Astrocyte of the cerebellum (primary cell): ENCODE measurements at places on chromosomes 1 and 21.

DNA sequence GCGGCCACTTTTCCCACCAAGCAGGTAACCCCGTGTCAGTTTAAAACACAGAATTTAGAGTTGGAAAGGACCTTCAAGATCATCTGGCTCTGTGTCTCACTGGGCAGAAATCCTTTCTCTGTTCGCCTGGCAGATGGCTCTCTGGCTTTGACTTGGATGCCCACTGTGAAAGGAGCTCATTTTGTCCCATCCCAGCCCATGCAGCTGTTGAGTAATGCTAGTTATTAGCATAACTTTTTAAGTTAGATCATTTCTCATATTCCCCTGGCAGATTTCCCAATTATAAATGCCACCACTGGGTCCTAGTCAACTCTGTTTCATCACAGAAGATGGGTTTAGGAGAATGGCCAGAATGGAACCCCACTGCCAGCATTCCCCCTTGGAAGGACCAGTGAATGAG lies 55.9 kb downstream of the SLC35F3 start:
- DNase-seq, result no peak

GRCh38 chr1:2645776-2646175 lies 13.0 kb upstream of the MMEL1 start:
- DNase-seq, result no peak

- no peak for DNase-seq
Observed at GRCh38 chr21:26437326-26438009, 135.6 kb downstream of the CYYR1 start.

- no peak for DNase-seq
Observed at GRCh38 chr1:11559591-11559970, 80.6 kb downstream of the DISP3 start.

GRCh38 chr1:54815086-54815876 lies 14.2 kb upstream of the TTC22 start:
- no peak for DNase-seq

- no peak for DNase-seq
Observed at GRCh38 chr1:52665006-52665941, 32.3 kb downstream of the SHISAL2A start.

DNA sequence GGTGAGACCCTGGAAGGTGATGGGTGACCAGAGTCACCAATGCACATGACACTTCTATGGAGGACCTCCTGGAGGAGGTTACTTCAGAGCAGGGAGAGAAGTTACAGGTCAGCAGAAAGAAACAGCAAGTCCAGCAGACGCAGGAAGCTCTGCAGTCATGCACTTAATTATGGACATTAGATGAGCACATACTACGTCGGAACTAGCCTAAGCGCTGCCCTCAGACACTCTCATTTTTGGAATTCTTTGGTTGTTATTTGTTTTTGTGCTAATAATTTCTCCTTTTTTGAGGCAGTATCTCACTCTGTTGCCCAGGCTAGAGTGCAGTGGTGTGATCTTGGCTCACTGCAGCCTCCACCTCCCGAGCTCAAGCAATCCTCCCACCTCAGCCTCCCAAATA lies 93.3 kb upstream of the IFFO2 start:
- no peak for DNase-seq

DNA sequence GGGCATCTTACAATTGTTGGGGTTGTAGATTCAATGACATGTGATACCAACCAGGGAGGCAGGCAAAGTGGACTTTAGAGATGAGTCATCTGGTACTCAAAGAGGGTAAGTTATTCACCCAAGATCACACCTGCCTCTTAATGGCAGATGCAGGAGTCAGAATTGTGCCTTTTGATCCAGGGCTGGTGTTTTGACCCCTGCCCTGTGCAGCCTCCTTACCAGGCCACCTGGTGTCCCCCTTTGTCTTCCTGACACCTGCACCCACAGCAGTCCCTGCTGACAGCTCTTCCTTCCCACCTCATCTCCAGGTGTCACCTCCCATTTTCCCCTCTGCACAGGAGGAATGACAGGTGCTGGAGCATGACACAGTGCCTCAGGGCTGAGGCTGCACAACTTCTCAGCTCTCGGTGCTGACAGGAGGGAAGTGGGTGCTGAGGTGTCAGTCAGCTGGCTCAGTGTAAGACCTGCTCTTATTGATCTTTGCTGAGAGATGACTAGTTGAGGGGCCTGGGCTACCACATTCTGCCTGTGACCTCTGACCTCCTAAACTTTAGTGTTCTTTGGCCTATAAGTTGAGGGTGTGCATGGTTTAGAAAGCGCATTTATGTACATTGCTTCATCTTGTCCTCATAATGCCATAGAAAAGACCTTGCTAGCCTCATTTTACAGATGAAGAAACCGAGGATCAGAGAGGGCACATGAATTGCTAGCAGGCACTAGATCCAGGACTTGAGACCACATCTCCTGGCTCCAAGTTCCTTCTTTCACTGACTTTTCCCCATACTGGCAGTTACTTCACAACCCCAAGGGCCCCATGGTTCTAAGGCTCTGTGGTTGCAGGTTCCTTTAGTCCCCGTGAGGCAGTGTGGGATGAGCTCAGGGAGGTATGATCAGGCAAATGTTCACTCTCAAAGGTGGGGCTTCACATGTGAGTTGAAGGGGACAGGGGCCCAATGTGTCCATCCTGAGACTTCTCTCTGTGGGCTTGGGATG lies 31.3 kb downstream of the CACNA1E start:
- no peak for DNase-seq

GRCh38 chr1:183898001-183898396 lies 93.1 kb downstream of the RGL1 start:
- no peak for DNase-seq

GRCh38 chr1:232789651-232790050 lies 15.6 kb upstream of the MAP10 start:
- no peak for DNase-seq

- no peak for DNase-seq
Observed at GRCh38 chr1:165414620-165415019, 30.3 kb downstream of the RXRG start.

DNA sequence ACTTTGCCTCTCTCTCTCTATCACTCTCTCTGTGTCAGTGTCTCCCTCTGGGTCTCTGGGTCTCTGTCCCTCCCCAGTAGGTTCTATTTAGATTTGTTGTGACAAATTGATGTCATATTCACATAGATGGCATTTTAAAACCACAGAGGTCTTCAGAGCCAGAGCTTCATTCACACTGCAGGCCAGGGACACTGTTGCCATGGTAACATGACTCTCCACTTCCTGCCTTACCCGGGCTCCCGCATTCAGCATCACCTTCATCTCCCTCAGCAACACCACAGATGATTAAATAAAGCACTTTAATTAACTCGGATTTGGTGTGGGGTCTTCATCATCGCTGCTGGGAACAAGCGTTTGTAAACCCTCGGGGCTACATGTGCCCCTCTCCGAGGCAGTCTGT lies 132.6 kb downstream of the ETS2 start:
- DNase-seq, result no peak

DNA sequence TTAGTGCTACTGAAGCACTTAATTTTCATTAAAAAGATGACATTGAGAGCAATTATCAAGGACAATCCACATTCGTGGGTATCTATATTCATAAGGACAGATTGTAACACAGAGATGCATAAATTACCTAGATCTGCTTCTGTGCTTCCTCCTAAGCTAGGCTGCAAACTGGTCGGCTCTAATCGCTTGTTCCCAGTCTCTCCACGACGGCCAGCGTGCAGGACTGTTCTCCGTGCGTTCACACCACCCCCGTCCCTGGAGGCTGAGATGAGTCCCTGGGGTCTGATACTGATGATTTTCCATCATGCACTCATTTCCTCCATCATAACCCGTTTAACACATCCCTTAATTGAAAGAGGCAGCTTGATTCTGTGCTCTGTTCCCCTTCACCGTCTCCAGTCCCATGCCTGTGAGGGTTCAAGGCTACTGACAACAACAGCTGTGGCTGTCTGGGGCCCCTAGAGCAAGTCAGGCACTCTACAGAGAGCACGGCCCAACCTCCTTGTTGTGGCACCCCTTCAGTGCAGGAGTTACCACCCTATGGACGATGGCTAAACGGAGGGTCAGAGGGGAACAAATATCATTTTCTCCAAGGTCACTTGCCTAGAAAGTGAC lies 469.6 kb downstream of the NPHP4 start:
- no peak for DNase-seq

GRCh38 chr1:178371933-178372388 lies 124.8 kb downstream of the CLEC20A start:
- DNase-seq, result no peak

DNA sequence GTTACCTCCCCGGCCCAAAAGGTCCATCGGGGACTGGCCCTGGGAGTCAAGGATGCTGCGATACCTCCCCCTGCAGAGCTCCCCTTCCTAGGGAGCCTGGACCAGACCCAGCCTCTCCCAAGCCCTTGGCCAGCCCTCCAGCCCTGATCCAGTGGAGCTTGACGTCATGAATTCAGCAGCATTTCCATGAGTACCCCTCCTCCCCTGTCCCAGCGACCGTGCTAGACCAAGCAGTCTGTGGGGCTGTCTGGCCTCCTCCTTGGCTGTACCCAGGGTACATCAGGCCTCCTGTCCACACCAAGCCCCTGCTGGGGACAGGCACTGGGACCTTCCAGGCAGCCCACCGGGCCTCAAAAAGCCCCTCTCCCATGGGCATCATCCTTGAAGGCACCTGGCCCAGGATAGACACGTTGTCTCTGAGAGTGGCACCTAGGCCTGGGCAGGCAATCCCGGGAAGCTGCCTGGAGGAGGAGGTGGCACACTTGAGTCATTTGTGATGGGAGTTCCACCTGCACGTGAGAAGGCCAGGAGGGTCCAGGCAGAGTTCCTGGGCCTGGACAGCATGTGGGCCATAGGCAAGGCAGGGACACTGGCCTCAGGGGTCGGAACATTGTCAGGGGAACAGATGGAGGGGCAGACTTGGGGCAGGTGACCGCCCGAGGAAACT lies 46.4 kb downstream of the WNT9A start:
- DNase-seq, result no peak

- no peak for DNase-seq
Observed at GRCh38 chr21:43995521-43996105, 16.5 kb upstream of the TRAPPC10 start.

DNA sequence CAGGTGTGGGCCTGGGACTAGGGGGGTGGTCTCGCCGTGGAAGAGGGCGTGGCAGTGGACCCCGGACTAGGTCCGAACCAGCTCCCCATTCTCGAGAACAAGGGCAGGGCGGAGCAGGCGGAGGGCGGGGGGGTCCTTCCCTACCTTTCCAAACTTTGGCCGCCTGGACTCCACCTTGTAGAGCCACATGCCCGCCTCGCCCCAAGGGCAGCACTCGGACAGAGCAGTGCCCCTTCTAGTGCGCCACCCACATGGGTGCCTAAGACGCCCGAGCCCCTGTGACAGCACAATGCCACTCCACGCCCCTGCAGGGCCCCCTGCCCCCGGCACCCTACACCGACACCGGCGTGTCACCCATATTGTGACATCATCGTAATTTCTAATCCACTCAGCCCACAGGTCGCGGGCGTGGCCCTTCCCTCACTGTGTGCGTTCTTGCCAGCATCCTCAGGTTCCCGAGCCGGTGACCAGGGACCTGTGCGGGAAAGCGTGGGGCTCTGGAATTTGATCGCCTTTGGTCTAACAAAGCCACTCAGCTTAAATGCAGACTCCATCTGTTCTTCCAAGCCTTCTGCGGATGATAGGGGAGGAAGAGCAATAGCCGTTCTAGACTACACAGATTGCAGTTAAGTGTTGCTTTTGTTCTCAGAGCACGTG lies 553 bp upstream of the STMN1 start:
- DNase-seq, result no peak

DNA sequence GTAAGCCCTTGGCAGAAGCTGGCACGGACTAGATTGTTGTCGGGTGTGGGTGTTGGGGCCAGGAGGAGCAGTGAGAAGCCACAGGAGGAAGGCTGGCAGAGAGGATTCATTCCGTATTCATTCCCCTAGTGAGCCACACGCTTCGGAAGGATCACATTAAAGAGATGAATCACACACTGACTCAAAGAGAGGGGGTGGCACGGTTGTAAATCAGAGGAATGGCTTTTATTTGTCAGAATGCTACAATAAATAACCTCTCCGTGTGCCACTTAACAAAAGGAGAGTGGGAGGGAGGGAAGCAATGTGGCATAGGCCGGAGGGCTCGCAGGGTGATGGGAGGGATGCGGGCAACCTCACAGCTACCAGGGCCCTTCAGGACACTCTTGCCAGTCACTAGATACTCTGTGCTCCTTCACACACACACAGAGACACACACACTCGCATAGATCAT lies 135.5 kb downstream of the HIVEP3 start:
- DNase-seq, result peak; percentile 32

- DNase-seq, result peak; percentile 62
Observed at GRCh38 chr1:61049850-61050540, 32.4 kb upstream of the NFIA start.

GRCh38 chr1:44047131-44047530 lies 15.9 kb upstream of the SLC6A9 start:
- DNase-seq, result no peak

DNA sequence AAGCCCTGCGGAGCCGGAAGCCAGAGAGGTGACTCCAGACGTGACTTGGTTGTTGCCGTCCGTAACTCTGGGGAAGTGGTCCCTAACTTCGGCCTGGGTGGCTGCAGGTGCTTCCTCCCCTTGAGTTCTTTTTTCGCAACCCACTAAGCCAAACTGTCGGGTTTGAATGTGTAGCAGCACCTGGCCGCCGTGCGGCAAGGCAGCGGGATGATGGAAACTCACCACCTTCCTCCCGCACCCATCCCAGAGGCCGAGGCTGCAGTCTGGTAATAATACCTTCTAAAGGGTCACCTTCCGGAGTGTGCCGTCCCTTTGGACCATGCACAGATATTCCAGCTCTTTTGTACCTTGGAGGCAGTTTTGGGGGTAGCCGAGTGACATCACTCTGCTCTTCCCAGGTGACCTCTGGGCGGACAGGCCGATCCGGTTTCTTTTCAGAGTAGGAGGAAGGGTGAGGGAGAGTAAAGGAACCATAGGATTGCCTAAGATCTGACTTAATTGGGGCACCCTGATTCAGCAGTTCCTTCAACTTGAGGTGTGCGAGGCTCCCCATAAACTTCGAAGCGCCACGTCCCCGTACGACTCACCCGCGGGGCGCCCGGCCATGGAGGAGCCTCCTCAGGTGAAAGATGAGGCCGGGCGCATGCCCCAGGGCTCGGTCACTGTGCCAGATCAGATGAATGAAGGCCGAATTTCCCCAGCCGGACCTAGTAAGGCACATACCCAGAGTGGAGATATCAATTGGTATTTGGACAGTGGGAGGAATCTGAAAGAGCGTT lies 1.0 kb downstream of the KCNK1 start:
- DNase-seq, result no peak

- DNase-seq, result no peak
Observed at GRCh38 chr1:25590096-25590824, 26.3 kb upstream of the MAN1C1 start.

DNA sequence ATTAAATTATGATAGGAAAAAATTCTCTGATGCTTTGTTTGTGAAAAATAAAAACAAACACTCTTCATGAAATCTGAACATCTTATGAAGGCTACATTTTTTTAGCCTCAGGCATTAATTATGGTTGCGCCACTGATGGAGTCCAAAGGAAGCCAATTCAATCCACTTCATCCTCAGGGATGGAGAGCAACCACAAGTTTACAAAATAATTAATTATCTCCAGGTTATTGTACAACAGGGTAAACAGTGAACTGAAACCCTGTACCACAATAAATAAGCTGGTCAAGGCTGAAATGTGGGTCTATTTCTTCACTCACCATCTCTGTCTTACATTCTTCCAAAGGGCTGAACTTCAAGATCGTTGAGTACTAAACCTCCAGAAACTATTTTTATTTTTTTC lies 49.2 kb downstream of the MRPL39 start:
- no peak for DNase-seq

- no peak for DNase-seq
Observed at GRCh38 chr1:68347415-68347814, 102.3 kb downstream of the RPE65 start.

- DNase-seq, result no peak
Observed at GRCh38 chr1:9589719-9590157, 1.0 kb downstream of the TMEM201 start.

GRCh38 chr1:164834641-164835040 lies 275.7 kb downstream of the PBX1 start:
- DNase-seq, result no peak
